GM12864 (cell line): ENCODE measurements at places on chromosomes 2 and 18.

- DNase-seq, result no peak
Observed at GRCh38 chr2:101583861-101584260, 108.9 kb upstream of the RFX8 start.

DNA sequence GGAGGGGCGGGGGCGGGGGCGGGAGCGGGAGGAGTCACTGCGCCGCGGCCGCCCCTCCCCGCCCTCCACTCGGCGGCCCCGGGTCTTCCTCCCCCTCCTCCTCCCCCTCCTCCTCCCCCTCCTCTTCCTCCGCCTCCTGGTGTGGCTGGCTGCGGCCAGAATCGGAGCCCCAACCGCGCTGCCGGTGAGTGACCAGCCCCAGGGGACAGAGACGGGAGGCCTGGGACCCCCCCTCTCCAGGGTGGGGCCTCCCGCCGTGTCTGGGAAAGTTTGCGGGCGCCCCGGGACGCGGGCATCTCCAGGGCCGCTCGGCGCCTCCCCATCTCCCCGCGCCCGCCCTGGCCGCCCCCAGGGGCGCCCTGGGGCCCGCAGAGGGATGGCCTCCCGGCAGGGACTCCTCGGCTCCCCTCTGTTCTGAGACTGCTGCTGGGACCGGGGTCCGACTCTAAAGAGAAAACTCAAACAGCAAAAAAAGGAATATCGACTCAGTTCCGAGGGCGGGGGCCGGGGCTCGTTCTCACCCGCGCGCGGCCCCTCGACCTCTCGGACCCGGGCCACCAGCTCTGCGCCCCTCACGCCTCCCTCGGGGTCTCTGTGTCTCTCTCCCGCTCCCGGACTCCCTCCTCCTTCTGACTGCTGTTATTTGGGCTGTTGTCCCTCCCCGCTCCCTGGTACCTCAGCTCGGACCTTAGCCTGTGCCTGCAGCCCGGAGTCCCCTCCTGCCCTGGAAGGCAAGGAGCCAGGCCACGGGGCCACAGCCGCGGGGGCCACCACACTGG, at the start of gene STON1:
Gene STON1, plus strand, starts transcription at position 122 of the 779 bp plus-strand sequence. CDS start 50,480 bp downstream, outside the sequence.
- DNase-seq, result no peak

- DNase-seq, result peak; percentile 93
Observed at GRCh38 chr2:176931588-176932563, 280.7 kb upstream of the HNRNPA3 start.

GRCh38 chr2:179057737-179058136, 7.8 kb upstream of the CCDC141 start:
- DNase-seq, result no peak

DNA sequence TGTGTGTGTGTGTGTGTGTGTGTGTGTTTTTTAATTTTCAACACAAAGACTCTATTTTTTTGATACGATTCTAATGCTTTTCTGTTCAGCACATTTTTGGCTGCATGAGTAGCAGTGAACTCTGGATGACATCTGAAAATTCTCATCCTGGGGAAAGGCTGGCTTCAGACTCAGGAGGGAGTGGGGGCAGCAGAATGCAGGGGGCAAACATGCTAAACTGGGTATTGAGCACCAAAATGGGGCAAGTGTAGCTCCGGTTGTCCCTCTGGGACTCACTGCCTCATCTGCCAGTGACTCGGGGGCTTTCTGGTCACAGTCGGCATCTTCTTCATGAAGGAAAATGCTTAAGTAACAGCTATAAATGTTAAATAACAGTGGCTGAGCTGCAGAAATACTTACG, 116.8 kb upstream of the PID1 start:
- DNase-seq, result no peak

DNA sequence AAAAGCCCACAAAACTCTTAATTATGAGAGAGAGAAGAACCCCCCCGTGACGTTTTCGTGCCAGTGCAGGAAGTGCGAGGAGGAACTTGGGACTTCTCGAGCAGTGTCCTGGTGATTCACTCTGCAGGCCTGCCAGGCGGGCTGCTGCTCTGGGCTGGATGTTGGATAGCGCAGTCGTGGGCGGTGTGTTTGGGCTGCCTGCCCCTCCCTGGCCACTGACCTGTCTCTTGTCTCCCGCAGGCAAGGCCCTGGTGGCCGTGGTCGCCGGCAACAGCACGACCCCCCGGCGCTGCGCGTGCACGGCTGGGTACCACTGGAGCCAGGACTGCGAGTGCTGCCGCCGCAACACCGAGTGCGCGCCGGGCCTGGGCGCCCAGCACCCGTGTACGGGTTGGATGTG, 29.0 kb downstream of the TNFRSF11A start:
- no peak for DNase-seq

- no peak for DNase-seq
Observed at GRCh38 chr2:238163481-238164198, 4.9 kb downstream of the ERFE start.

GRCh38 chr18:43875511-43875910, 598.2 kb upstream of the SYT4 start:
- no peak for DNase-seq

DNA sequence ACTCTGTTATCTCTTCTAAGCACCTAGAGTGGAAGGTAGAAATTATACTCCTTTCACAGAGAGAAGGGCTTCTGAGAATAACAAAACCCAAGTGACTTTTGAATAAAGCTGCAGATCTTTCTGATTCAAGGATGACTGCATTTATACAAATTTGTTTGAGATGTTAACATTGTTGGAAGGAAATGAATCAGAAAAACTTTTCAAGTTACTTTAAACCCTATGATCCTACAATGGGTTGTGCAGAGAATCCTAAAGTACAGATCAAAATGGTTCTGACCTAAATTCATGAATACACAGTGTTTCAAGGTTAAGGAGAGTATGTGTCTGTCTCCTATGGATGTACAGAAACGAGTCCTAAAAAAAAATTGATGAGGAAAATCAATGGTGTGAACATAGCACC, 1.8 kb downstream of the RFTN2 start:
- no peak for DNase-seq

GRCh38 chr2:39595116-39595515, 70.6 kb upstream of the TMEM178A start:
- no peak for DNase-seq

DNA sequence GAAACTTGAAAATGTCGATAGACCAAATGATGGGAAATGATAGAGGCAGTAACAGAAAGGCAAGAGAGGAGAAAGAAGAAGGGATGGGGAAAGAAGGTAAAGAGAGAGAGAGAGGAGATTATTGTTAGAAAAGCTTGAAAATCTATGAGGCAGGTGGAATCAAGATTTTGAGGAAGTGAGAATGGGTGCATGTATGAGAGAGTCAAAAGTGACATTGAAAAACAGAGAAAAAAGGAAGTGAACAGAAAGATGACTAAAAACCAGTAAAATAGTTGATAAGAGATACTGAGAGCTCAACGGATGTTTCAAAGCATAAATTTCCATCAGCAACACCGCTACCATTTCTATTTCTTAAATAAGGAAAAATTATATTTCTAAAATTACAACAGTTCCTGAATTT, 327.4 kb upstream of the CWC22 start:
- peak; percentile 44 for DNase-seq

- DNase-seq, result no peak
Observed at GRCh38 chr2:11949732-11950523, 203.5 kb downstream of the LPIN1 start.

GRCh38 chr2:70367722-70368323, 66.0 kb upstream of the FAM136A start:
- no peak for DNase-seq

GRCh38 chr2:133641942-133642725, 73.9 kb upstream of the NCKAP5 start:
- no peak for DNase-seq
